ENCODE measurements at places on chromosomes 7 and 10.

- DNase-seq = no peak
Observed at GRCh38 chr10:15719899-15720634, at the start of gene ITGA8. Gene ITGA8, minus strand, starts transcription at chr10:15719922. Its CDS starts 151 bp downstream, at chr10:15719771.

DNA sequence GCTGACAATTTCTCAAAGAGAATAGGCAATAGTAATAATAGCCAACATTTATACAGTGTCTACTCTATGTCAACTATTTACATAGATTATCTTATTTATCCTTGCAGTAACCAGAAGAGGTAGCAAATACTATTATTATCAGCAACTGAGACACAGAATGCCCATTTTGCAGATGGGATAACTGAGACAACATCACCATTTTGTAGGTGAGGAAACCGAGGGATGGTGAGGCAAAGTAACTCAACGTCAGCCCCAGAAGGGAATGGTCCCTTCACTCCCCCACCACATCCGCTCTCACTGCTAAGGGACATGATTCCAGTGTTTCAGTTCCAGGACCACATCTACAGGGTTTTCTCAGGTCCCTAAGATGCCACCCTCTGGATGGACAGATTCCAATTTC lies 261.2 kb upstream of the NEBL start:
- no peak for DNase-seq

DNA sequence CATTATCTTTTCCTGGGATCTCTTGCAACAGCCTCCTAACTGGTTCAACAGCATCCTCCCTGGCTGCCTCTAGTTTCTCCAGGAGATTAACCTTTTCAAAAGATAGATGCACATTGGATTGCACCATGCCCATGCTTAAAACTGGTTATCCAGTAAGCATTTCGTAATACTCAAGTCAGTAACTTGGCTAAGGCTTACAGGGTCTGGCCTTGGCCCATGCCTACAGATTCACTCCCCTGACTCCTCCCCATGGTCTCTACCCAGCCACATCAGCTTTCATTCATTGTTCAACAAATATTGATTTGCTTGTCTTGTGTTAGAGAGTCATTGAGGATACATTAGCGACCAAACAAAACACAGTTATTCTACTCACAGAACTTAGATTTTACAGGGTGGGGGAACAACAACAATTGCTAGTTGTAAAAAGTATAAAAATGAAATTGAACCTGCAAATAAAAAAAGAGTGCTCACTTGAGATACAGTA lies 1.8 kb upstream of the KIF20B start:
- DNase-seq = no peak

DNA sequence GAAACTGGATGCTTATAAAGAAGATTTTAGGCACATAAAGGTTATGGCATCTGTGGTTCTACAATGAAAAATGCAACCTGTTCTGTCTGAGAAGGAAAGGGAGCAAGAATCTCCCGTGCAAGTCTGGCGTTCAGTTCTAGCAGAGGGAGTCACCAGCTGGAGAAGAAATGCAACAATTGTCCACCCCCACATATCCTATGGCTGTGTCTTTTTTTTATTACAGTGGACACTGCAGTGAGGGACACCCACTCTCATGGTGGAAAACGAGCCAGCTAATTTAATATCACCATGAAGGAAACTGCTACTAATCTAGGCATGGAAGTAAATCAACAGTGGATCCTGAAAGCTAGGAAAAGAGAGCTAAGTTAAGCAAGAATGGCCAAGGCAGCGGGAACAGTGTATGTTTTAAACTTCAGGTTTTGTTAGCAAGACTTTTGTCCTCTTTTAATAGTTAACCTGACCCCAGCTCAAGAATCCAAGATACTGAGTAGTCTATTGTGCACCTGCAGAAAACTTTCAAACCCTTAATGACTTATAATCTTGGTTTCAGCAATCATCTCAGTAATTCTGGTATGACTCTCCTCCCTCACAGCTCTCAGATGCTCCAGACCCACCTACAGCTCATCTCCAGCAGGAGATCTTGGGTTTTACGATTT lies 149.3 kb downstream of the FGFR2 start:
- no peak for DNase-seq

GRCh38 chr7:24825381-24825794 lies 68.1 kb upstream of the GSDME start:
- DNase-seq = no peak

DNA sequence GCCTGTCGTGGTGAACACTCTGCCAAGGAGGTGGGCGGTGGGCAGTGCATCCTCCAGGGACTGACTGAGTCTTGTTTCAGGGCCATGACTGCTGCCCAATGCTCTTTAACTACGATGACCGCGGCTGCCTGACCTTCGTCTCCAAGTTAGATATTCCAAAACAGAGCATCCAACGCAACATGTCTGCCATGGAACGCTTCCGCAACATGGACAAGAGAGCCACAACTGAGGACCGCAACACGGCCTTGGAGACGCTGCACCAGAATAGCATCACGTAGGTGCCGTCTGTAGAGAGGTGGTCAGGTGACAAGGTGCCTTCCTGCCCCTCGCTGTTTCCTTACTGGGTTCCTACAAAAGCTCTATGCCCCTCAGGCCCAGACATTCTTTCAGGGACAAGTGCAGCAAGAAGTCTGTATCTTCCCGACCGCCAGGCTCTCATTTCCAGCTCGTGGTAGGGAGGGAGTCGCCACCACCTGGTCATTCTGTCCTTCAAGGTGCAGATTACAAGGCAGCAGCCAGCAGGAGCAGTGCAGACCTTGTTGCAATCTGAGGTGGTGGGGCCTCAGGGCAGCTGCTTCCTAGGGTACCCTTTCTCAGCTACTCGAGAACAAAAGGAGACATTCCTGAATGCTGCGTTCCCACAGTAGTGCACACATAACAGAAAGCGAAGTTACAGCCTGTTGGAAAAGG lies 14.9 kb upstream of the ARPC1B start:
- no peak for DNase-seq

- DNase-seq = no peak
Observed at GRCh38 chr10:130751851-130752250, 559.7 kb downstream of the TCERG1L start.

GRCh38 chr10:106296750-106297392 lies 867.6 kb downstream of the SORCS1 start:
- DNase-seq = no peak

GRCh38 chr7:155066417-155066950 lies 3.6 kb upstream of the HTR5A start:
- no peak for DNase-seq

- DNase-seq = no peak
Observed at GRCh38 chr7:30927040-30927439, 15.4 kb downstream of the AQP1 start.

DNA sequence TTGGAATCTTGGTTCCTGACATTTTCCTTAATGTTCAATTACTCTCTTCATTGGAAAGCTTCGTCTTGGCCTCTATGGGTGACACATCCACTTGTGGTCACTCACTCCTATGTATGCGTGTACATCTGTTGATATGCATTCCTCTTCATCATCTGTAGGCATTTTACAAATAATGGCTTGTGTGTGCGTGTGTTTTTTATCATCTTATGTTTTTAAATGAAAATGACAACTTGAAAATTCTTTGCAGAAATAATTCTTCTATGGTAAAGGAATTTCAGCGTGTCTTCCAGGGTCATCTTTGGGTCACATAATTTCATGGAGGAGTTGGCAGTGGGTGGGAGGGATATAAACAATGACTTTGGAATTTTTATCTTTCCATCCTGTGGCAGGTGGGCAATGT lies 925.1 kb downstream of the LRMDA start:
- no peak for DNase-seq

DNA sequence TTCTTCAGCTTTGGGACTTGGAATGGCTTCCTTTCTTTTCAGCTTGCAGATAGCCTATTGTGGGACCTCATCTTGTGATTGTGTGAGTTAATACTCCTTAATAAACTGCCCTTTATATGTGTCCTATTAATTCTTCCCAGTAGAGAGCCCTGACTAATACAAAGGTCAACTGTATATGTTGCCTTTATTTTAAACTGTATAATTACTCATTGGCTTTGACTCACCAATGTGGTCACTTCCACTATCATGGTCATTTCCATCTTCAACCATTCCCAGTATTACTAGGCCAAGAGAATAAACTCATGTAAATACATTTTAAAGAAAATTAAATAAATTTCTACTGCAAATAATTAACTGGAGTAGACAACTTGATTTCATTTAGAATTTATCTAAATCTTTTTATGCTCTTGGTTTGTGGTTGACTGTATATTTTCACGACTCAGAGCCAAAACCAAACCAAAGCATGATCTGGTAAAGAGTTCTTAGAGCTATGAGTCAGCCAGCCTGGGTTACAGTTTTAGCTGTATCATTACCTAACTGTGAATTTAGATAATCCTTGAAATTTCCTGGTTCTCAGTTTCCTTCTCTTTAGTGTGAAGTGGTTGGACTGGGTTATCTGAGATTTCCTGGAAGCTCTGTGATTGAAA lies 188.4 kb downstream of the PPP1R3A start:
- no peak for DNase-seq

- DNase-seq = no peak
Observed at GRCh38 chr10:99941942-99942820, 67.6 kb downstream of the DNMBP start.

- no peak for DNase-seq
Observed at GRCh38 chr10:124494046-124494807, 32.6 kb downstream of the LHPP start.

GRCh38 chr10:61752111-61753011 lies 89.6 kb downstream of the CABCOCO1 start:
- DNase-seq = no peak

DNA sequence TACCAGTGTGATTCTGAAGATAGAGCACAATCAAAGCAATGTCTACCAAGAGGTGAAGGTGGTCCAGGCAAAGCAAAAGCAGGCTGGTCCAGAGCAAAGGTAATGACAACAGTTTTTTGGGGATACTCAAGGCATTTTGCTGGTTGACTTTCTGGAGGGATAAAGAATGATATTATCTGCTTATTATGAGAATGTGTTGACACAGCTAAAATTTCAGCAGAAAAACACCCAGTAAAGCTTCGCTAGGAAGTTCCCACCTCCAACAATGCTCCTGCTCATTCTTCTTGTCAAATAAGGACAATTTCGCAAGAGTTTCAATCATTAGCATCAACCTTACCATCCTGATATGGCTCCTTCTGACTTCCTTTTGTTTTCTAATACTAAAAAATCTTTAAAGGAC lies 24.1 kb downstream of the GPR85 start:
- DNase-seq = no peak

DNA sequence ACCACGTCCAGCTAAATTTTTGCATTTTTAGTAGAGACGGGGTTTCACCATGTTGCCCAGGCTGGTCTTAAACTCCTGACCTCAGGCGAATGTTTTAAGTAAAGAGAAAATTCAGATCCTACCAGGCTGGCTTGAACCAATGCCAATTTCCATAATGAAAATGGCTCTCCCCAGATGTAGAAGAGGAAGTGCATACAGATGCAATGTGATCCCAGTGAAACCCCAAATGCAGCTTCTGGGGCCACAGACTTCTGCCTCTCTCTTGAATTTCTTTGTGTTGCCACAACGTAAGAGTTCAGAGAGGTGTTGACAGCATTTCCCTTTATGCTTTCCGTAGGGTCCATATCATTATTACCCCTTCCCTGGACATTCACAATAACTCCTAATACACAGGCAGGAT lies 29.6 kb upstream of the GOT1 start:
- no peak for DNase-seq

DNA sequence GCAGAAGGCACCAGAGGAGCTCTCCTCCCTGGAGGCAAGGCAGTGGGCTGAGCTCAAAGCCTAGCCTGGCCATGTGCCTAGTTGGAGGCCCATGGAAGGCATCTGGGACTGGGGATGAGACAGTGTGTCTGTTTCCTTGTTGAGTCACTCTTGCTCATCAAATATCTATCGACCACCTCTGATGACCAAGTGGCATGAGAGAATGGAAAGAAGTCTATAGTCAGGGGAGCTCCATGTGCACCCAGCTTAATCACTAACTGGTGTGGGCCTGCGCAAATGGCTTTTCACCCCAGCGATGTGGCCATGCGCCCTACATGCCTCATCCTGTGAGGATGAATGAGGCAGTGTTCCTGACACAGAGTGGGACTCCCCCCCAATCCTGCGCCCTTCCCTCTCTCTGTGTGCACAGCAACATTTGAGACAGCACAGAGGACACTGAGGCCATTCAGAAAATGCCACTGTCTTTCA lies 229.9 kb downstream of the RPS24 start:
- no peak for DNase-seq

- no peak for DNase-seq
Observed at GRCh38 chr7:89772276-89772675, 382.0 kb upstream of the STEAP1 start.

GRCh38 chr10:43594944-43595589 lies 11.2 kb upstream of the ZNF485 start:
- DNase-seq = no peak

- DNase-seq = no peak
Observed at GRCh38 chr7:101718363-101719122, 89.4 kb upstream of the MYL10 start.

DNA sequence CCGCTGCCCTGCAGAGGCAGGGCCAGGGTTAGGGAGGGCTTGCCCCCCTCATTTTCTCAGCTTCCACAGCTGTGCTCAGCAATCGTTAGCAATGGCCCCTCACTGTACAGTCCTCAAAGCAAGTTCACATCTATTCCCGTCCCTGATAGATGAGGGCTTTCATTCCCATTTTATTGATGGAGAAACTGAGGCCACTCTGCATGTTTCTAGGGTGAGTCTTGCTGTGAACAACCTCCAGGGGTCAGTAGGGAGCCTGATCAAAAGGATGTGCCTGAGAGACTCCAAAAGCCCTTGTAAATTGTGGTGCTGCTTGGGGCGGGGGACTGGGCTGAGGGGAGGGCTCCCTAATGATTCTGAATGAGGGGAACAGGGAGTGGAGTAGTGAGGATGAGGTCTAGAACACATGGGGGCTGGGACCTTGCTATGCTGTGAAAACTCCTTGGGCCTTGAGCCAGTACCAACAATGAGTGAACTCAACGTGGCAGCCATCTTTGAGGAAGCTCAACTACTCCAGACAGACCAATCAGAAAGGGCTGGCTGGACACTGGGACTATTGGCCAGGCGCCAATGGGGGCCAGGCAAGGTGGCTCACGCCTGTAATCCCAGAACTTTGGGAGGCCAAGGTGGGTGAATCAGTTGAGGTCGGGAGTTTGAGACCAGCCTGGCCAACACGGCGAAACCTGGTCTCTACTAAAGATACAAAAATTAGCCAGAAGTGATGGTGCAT lies 6.7 kb upstream of the GRIFIN start:
- DNase-seq = no peak

- DNase-seq = no peak
Observed at GRCh38 chr7:47552621-47553020, 29.3 kb downstream of the TNS3 start.

DNA sequence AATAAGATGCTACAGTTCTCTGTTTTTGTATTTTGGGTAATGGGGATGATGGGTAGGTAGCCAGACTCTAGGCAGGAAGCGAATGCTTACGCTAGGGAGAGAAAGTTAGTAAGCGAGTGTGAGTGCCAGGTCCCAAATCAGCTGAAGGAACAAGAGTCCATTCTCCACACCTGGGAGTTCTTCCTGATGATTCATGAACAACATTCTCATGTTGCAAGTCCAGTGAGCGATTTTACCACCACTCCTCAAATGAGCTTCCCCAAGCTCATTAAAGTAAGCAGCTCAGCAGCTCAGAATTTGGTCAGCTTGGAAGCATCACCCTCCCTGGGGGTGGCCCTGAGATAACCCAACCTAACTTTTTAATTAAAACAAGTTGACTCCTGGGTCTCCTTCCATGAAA lies 27.3 kb downstream of the SH3PXD2A start:
- no peak for DNase-seq
